ENCODE measurements at places on chromosomes 3 and 15. TPM values are rescaled to one million over a fixed set of nuclear protein-coding genes. Genes with fewer than 3 reads are reported as not detected.
A peak's percentile ranks its signal among the peaks of the same experiment; 100 is the strongest.

COLQ gene
- 1.3 TPM for total RNA-seq

FGD5 gene
- 4.2 TPM for total RNA-seq

SCG5 gene
- 16.5 TPM for total RNA-seq

ACTC1 gene
- total RNA-seq, result not detected

CHL1 gene
- 0.45 TPM for total RNA-seq

CACNA1D gene
- total RNA-seq, result 8.0 TPM

ALG1L2 gene
- 0.78 TPM for total RNA-seq

MYLK gene
- 144 TPM for total RNA-seq

- DNase-seq, result no peak
These were observed 246.8 kb downstream of the UACA start for GRCh38 chr15:70516408-70517193.

DNA sequence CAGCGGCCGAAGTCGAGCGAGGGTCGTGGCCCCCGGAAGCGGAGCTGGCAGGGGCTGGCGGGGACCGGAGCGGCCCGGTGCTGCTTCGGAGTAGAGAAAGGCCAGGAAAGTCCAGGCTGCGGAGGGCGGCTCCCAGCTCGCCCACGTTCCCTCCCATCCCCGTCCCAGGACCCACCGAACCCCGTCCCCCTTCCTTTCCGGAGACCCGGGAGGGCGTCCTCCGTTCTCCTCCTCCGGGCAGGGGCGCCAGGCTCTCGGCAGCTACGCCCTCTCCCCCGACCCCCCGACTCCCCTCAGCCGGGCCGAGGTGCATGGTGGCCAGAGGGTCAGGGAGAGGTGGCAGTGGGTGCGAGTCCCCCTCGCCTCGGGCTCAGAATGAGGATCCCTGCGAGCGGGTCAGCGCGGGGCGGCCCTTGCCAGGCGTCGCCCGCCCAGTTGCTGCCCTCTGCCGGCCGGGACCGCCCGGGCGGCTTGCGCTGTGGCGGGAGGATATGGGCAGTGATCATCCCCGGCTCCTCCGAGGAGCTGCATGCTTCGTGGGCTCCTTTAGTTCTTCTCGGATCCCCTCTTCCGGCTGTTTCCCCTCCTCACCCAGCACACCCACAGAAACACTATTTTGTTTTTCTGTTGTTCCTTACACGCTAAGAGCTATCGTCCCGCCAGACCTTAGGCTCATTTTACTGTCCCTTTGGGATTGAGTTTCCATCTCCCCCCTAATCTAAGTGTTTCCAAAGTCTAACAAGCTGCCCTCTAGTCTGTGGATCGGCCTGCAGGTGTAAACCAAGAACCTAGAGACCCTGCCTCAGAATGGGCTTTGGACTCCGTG is 744 bp upstream of the ALDH1A2 start:
- peak; percentile 68 for DNase-seq

- DNase-seq, result no peak
These were observed 247.6 kb upstream of the RORA start for GRCh38 chr15:61476741-61477140.

GRCh38 chr15:94127006-94127405 is 104.4 kb upstream of the MCTP2 start:
- no peak for DNase-seq

GRCh38 chr3:72579191-72579580 is 269.1 kb downstream of the SHQ1 start:
- DNase-seq, result no peak

- DNase-seq, result no peak
These were observed 92.3 kb upstream of the FHIT start for GRCh38 chr3:61343543-61343942.

DNA sequence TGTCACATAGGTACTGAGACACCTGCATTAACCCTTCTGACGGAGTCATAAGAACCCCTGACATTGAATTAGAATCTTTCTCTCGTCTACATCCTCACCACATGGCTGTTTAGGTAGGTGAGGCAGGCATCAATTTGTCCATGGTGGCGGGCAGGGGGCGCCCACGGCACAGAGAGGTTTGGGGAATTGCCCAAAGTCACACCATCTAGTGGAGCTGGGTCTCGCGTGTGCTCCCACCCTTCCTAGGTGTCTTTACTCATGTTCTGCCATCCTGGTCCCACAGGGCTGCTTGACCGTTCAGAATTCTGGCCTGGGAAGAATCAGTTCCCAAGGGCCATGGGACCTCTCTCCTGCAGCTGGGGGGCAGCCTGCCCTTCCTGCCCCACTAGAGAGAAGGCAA is 14.7 kb upstream of the DLL4 start:
- no peak for DNase-seq

DNA sequence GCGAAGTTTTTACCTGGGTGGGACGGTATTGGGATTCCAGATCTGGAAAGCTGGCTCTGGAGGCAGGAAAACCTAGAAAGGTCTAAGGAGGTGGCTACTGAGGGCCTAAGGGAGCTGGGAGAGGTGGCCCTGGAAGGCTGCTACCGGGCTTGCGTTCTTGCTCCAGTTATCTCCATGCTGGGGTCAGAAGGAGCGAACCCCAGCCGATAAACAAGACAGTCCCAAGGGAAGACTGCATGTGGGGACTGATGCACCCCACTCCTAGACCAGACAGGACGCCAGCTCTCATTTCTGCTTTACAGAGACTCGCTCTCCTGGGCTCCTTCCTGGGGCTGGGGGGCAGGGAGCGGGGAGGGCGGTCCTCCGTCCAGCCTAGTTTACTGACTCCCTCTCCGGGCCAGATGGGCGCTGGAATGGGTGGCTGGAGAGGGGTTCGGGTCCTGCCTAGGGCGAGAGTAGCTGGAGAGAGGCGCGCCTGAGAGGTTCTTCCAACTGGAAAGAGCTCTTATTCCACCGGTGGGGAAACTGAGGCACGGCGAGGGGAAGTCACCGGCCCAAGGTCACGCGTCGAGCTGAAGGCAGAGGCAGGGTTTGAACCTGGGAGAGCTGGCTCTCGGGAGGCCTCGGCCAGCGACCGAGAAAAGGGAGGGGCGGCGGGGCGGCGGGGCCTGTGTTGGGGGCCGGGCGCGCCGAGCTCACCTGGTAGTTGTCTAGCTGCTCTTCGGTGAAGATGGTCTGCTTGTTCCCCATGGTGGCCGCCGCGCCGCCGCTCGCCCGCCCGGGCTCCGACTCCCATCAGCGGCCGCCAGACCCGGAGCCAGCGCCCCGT is 565 bp downstream of the CIB2 start:
- DNase-seq, result no peak

- DNase-seq, result no peak
These were observed 870.2 kb downstream of the SI start for GRCh38 chr3:164208048-164208447.

- no peak for DNase-seq
These were observed 19.0 kb downstream of the FAN1 start for GRCh38 chr15:30922480-30923311.

DNA sequence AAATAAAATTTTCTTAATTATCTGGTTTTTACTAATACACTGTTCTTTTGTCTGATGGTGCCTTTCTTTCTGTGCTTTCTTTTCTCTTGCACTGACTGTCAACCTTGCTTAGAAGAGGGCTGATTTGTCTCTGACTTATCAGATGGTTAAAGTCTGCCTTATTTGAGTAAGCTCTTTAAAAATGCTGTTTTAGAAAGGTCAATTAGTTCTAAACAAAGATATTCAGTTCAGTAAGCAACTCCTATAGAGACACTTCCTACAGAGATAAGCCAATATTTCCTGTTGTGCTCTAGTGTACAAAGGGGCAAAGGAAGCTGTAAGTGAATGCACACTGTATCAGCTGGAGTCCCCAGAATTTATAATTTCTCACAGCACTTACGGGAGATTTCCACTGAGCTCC is 153.4 kb upstream of the TSPAN3 start:
- no peak for DNase-seq

- DNase-seq, result no peak
These were observed 1.5 kb downstream of the RAB7A start for GRCh38 chr3:128727485-128727884.

GRCh38 chr3:196627918-196628231 is 11.6 kb upstream of the NRROS start:
- DNase-seq, result no peak

DNA sequence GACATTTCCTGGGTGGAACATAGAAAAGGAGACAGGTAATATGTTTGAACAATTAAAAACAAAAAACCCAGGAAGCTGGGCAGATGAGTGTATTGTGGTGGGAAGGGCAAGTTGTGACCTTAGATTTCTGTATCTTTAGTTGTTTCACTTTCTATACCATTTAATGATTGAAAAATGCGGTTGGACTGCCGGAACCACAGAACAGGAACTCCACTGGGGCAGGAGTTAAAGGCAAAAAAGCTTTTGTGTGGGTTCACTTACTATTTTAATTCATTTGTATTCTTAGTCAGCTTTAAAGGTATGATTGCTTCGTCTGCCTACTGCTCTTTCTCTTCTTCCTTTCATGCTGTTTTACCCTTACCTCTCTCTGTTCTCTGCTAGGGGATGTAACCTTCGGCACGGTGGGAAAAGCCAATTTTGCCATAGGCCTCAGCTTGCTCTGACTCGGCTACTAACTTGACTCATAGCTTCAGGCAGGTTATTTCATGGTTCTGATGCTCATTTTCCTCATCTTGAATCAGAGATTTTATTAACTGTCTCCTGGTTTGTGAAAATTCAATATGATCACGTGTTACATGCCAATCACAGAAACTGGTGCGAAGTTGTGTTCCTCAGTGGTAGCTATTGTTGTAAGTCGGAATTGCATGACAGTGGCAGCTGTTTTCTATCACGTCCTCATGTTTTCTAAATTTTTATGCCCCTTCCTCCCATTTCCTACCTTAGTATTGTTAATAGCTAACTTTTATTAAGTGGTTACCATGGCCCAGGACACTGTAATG is 1.6 kb upstream of the MCTP2 start:
- no peak for DNase-seq

DNA sequence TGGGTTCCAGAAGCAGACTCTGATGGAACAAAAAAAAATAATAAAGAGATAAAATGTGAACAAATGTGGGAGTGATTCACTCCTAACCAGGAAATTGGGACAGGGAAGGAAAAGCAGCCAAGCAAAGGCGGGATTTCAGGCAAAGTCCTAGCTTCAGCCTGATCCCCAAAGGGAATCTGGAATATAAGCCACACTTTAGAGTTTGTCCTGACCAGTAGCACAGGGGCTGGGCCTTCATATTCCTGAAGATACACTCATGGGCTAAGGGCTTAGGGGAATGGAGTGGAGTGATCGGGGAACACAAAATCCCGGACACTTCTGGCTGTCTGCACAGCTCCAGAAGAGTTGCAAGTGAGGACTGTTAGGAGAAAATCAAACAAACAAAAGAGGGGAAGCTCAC is 135.0 kb upstream of the COL8A1 start:
- DNase-seq, result no peak

DNA sequence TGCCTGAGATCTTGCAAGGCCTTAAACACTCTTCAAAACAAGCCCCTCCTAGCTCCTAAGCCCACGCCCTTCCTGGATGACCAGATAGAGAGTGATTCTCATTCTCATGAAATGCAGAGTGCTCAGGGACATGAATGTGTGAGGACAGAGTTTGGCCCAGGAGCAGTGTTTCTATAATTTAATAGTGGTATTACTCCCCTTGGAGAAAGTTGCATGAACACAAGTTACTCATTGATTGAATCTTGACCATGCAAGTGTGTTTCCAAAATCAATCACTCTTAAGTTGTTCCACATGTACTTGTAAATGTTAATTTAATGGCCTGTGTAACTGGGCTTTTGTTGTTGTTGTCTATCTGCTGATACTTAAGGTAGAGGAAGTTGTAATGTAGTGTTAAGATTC is 181.6 kb downstream of the ADAMTSL3 start:
- DNase-seq, result no peak

DNA sequence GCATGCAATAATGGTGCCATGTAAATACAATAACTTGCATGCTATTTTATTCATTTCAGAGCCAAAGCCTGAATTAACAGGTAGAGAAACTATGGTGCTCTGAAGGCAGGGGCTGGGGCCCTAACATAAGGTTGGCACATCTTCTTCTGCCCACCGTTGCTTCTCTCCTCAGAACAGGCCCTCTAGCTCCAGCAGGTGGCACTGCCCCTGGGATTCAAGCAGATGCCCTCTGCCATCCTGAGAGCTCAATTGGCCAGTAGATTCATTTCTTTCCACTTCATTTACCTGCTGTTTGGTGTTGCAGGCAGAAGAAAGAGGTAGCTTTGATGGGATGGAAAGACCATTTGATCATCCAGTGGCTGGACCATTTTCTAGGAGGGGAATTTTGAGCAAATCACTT is 130.5 kb downstream of the FOXB1 start:
- DNase-seq, result no peak

DNA sequence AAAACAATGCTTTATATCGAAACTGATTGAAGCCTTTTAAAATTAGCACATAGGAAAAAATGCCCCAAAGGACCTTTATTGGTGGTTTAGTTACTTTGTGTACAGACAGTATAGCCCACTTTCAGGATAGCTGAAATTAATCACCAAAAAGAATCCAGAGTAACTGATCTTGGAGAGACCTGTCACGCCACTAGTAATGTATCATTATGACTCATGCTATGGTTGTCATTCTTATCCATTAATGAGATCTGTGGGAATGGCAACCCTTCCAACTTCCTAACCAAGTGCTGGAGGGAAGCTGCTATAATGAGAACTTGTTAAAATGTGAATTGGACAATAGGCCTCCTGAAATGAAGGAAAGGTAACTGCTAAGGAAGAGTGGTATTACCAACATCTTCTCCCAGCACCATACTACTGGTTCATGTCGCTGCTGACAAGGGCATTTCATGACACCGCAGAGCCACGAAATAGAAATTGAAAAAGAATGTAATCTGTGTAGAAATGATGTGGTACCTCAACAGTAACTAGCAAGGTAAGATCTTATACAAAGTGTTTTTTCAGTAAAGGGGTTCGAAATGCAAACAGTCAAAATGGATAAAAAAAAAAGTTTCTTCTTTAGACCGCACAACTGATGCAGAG is 7.1 kb upstream of the EMC4 start:
- DNase-seq, result no peak

- DNase-seq, result no peak
These were observed 121.9 kb downstream of the CHST2 start for GRCh38 chr3:143241481-143241951.

- no peak for DNase-seq
These were observed 116.3 kb downstream of the TMCO5A start for GRCh38 chr15:38050529-38051448.

GRCh38 chr3:33124638-33125037 is 10.8 kb downstream of the CRTAP start:
- no peak for DNase-seq
